Progenitor cell of endocrine pancreas (in vitro differentiated cells): ENCODE measurements at places on chromosomes 2 and 18.

DNA sequence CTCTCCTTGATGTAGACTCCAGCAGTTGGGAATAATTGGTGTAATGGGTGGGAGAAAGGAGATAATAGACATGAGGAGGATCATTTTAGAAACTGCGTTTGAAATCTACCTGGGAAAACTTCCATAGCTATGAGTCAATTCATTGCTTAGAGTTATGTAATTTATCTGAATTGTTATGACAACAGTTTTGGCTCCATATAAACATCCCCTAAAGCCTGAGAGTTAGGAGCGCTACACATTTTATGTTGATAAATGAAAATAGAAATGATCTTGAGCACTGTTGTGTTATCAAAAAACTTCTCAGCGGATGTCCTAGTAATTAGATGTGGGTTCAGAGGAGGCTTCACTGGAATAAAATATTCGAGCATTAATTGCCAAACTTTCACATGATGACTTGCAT, 573.4 kb downstream of the TSN start:
- no peak for DNase-seq

- DNase-seq: no peak
Observed at GRCh38 chr2:204220896-204221295, 284.3 kb downstream of the ICOS start.

GRCh38 chr2:61266632-61267505, 104.9 kb downstream of the C2orf74 start:
- DNase-seq: no peak

- DNase-seq: no peak
Observed at GRCh38 chr2:55111570-55112228, 61.4 kb upstream of the RTN4 start.

- DNase-seq: no peak
Observed at GRCh38 chr18:11215216-11215615, 65.8 kb upstream of the PIEZO2 start.

DNA sequence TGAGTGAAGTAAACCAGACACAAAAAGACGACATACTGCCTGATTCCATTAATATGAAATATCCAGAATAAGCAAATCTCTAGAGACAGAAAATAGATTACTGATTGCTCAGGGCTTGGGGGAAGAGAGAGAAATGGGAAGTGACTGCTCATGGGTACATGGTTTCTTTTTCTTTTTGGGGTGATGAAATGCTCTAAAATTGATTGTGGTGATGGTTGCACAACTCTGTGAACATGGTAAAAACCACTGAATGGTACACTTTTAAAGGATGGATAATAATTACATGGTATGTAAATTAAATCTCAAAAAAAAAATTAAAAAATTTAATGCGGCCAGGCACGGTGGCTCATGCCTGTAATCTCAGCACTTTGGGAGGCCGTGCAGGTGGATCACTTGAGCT, 39.3 kb downstream of the RPL31 start:
- DNase-seq: no peak

DNA sequence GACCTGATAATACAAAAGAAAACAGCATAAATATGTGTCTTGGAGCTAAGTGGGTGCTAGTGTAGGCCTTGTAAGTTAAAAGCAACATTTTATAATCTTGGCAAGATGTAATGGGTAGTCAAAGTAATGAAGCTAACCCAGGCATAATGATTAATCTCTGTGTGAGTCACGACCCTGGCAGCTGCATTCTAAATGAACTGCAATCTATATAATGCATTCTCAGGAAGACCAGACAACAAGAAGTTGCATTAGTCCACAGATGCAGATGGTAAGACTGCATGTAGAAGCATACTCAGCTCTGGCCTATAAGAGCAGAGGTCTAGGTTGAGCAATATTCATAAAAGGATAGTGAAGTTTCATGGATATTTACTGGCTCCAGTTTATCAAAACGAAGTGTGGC, 85.6 kb upstream of the ETAA1 start:
- DNase-seq: no peak

GRCh38 chr2:174919947-174920595, 85.1 kb downstream of the CHN1 start:
- no peak for DNase-seq

DNA sequence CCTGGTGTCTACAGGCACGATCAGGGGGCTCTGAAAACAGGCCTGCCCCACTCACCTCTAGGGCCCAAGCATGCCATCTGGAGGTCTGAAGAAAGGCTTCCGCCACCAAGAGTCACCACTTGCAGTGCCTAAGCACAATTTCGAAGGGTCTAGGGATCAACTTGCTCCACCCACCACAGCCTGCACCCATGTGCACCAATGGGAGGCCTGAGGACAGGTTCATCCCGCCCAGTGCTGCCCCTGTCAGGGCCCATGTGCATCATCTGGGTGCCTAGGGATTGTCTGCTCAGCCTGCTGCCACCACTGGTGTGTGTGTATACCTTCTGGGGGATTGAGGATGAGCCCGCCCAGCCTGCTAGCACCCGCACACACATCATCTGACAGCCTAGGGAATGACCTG, 121.0 kb upstream of the ACVR1C start:
- no peak for DNase-seq

- no peak for DNase-seq
Observed at GRCh38 chr2:165423081-165423480, 46.4 kb upstream of the CSRNP3 start.

DNA sequence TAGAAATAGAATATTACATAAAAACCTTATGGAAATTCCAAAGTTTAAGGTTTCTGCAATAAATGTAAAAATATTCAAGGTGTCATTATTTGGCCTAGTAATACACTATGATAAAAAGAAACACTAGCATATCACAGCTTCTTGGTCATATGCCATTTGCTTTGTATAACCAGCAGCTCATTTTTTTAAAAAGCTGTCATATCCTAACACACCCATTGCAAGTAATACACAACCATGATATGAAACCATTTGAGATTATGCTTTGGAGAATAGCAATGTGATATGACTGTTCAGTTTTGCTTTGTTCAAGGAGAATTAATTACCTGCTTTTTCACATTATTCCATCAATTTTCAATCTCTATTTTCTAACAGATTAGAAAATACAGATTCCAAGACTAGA, 149.0 kb downstream of the IKZF2 start:
- DNase-seq: no peak

DNA sequence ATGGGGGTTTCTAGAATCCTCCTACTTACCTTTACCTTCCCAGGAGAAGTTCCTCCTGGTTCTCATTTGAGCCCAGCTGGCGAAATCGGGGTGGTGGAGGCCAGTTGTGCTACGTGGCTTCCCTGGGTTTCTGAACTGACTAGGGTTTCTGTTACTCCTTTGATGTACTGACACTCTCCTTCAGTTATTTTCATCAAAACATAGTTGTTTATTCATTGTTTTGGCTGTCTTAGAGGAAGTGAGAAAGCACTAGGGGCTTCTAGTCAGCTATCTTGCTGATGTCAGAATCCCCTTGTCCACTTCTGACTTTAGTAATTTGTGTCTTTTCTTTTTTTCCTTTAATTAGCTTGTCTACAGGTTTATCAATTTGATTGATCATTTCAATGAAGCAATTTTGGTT, 332.2 kb upstream of the TANK start:
- no peak for DNase-seq

- DNase-seq: no peak
Observed at GRCh38 chr2:119678021-119678656, 862 bp upstream of the TMEM177 start.

GRCh38 chr2:234494361-234495250, 2.3 kb downstream of the ARL4C start:
- no peak for DNase-seq

DNA sequence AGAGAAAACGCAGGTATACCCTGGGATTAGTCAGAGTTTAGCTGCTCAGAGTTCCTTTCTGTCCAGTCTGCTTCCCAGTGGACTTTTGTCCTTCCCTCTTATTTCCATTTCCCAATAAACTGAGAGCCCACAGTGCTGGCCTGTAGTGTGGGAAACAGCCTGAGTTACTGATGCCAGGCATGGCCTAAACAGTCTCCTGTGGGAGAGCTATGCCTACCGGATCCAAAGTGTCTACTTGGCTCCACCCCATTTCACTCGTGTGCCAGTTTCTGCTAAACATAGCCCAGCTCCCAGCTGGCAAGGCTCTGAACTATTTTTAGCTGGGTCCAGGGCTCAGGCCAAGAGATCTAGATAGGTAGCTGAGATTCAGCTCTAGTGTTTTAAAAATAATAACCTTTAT, 15.6 kb upstream of the PPP1CB start:
- DNase-seq: no peak

GRCh38 chr18:11795916-11796315, 55.3 kb upstream of the CHMP1B start:
- DNase-seq: no peak

DNA sequence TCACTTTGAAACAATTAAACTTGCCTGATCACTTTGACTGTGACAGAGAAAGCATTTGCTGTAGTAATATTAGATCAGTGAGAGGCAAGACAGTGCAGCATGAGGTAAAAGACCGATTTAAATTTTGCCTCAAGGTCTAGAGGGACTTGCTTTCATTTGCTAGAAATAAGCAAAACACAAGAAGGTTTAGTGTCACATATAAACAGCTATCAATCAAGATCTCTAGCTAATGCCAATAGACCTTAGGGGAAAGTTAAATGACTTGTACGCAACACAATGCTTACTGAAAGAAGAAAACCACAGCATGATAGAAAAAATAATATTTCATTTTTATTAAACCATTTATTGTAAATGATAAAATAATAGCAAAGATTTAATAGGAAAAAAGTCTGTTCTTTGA, 113.5 kb downstream of the DSC3 start:
- DNase-seq: no peak

- DNase-seq: no peak
Observed at GRCh38 chr2:99597616-99598015, 107.8 kb upstream of the REV1 start.

DNA sequence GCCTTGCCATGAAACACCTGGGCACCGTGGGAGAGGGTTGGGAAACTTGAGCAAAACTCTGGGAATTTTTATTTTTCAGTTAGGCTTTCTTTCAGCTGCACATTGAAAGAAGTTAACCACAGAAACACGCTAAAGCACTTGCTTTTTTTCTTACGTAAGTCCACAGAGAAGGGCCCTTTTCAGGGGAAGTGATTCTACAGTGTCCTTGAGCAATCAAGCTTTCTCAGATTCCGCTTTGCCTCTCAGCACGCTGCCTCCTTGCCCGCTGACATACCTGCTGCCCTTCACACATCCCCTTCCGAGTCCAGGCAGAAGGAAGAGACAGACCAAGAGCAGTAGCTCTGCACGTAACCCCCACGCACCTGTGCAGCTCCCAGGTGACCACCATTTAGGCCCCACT, 135.5 kb upstream of the MYT1L start:
- DNase-seq: no peak

- no peak for DNase-seq
Observed at GRCh38 chr2:224545884-224546644, 39.1 kb downstream of the CUL3 start.

DNA sequence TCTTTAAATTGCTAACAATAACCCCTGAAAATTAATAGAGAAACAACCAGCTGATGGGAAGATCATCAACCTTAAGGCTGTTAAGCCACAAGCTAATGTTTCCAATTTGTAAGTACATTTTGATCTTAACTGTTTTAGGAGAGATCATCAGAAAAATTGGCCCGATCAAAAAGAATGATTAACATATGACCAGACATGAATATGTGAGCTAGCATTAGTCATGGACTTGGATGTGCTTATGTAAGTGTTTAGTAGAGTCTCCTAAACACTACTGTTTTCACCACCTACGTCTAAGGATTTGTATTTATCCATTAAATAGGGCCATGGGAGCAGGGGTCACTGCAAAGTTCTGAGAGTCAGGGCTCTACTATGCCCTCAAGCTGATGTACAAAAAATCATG, 4.3 kb downstream of the LMAN1 start:
- DNase-seq: no peak

DNA sequence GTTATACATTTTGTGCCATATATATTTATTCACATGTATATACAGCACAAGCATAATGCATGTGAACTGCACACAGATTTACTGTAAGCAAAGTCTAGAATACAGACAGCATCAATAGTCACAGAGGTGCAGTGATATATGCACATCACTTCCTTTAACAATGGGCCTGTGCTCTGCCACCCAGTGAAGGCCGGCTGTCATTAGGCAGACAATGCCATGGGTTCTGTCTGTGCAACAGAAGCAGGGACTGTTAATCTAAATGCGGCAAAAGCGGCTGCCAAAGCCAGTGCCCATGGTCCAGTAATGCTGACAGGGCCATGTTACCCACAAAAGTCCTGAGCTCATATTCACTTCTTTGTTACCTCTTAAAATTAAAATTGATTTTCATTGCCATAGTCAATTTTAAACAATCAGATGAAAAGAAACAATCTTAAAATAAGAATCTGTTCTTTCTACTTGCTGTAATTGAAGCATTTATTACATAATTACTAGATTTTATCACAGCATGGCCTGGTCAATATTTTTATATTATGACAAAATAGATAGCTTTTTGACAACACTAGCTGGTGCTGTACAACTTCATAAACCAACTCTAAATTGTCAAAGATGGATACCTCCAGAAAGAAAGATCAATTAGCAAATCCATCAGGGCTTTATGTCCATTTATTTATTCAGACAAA, 232.0 kb downstream of the STK39 start:
- no peak for DNase-seq

DNA sequence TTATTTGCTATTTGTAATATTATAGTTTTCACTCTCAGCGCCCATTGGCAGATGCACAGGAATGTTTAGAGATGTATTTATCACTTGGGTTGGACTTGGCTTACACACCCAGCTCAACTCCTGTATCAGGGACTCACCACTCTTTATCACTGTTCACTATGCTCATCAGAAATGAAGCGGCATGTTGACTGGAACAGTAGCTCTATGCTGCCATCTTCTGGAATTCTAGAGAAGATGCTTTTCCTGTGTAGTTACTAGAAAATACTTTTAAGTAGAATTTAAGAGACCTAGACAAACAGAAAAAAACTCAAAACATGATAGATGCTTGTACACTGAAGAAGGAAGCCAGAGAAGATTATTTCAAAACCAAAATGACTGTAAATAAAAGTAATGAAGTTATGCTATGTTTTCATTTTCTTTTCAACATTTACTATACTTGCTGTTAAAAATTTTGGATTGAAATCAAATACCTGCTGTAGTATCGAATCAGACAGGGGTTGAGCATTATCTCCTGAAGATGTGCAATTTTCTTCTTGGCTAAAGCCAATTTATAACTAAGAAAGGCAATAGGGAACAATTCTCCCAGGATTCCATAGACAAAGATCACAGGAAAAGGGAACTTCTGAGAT, 47.4 kb upstream of the NXPH2 start:
- no peak for DNase-seq

- DNase-seq: no peak
Observed at GRCh38 chr18:57953883-57954282, 90.1 kb upstream of the NEDD4L start.

- DNase-seq: peak; percentile 24
Observed at GRCh38 chr18:76686737-76687231, 135.6 kb upstream of the ZNF236 start.

DNA sequence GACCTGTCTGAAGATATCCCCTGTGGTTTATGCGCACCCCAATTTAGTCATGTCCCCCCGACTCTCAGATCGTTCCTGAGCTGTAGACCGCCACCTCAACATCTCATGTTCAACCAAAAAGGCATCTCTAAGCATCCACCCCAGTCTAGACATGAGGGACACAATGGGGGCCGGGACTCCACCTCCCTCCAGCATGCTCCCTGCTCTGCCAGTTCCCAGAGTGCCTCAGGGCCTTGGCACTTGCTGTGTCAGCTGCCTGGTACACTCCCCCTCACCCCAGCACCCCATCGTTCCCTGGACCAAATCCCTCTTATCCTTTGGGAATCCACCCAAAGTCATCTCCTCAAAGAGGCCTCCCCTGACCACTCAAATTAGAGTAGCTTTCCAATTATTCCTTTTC, 22.2 kb downstream of the TNS1 start:
- no peak for DNase-seq

- DNase-seq: no peak
Observed at GRCh38 chr2:232545511-232546375, 4.6 kb downstream of the TIGD1 start.
